Nucleus accumbens (tissue), 56 donors: ENCODE measurements at places on chromosomes 7 and 10.

- DNase-seq, result no peak
These were observed 18.9 kb downstream of the RBAK start for GRCh38 chr7:5064391-5065106.

DNA sequence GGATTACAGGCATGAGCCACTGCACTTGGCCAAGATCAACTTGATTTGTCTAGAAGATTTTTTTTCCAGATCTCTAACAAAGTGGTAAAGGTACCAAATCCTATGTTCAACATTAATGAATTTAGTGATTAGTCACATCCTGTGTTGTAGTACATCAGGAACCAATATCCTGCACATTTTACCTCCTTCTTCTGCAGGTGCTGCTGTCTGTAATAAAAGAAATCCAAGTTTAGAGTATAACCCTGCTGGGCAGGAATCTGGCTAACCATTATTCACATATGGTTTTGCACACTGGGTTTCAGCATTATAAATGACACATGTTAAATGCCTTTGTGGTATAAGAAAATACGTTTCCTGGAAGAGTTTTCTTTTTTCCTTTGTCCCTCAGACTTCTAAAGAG is 10.8 kb downstream of the PARD3 start:
- no peak for DNase-seq

GRCh38 chr10:75401569-75402485 is at the start of gene ZNF503:
ZNF503 (minus strand) TSS chr10:75401764; CDS start chr10:75401419, 345 bp downstream.
- DNase-seq, result peak; percentile 93

- DNase-seq, result no peak
These were observed 1.5 kb downstream of the FAM13C start for GRCh38 chr10:59360605-59361405.

DNA sequence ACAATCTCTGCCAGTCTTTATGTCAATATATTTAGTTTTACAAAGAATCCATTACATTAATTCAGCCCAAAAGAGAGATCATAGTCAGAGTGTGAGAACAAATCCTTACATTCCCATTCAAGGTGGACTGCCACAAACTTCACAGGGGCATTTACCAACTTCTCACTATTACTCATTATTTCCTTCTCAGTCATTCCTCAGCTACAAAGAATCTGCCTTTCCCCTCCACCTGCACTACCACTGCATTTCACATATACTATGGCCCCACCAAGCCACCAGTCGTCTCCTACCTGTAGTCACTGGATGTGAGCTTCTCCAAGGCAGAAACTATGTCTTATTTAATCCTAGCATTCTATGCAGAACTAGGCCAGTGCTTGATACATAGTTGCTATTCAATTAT is 94.3 kb downstream of the USP6NL start:
- no peak for DNase-seq

GRCh38 chr10:1233031-1233430 is 176.8 kb downstream of the WDR37 start:
- no peak for DNase-seq

GRCh38 chr10:8023851-8024250 is 30.6 kb upstream of the GATA3 start:
- DNase-seq, result no peak

DNA sequence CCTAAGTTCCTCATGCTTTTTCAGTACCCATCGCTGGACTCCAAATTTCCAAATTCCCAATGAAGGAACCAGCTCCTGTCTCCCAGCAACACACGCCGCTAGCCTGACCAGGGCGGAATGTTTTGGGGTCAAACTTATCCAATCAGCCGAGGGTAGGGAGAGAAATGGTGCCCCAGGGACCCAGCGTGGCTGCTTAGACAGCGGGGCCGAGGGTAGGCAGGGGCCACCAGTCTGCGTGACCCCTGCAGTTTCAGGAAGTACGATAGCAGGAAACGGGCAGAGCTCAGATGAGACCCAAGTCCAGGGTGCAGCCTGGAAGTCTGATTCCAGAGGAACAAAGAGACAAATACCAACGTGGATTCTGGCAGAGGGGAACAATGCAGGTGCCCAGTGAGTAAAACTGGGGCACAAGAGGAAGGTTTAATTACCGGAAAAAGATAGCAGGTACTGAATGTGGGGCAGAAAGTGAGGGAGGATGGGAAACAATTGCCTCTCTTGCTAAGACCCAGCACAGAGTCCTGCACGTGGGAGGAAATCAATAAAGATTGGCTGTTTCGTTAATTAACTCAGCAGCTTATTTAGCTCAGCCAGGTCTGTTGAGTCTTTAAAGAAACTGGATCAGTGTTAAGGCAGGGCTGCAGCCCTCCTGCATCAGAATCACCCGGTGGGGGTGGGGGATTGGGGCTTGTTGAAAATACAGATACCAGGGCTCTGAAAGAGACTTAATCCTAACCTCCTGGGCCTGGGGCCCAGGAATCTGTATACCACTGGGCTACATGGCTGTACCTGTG is 50.4 kb upstream of the NFE2L3 start:
- no peak for DNase-seq

DNA sequence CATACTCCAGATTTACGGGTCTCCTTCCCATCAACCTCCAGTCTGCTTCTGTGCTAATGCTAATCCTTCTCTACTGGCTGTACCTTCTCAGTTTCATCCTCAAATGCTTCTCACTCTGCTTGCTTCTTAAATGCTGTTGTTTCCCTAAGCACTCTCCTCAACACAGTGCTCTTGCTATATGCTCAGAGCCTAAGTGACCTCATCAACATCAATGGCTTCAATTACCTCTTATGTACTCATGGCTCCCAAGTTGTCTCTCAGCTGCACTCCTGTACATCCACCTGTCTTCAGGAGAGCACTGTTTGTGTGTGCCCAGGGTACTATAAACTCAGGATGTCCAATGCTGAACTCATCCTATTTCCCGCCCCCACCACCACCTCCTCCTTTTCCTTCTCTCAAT is 22.5 kb downstream of the ELAPOR2 start:
- no peak for DNase-seq

GRCh38 chr7:143891457-143891856 is 10.5 kb downstream of the TCAF1 start:
- no peak for DNase-seq

GRCh38 chr7:98137826-98138151 is 31.1 kb downstream of the LMTK2 start:
- no peak for DNase-seq

- DNase-seq, result no peak
These were observed 233.1 kb downstream of the CCDC3 start for GRCh38 chr10:12768156-12769100.

DNA sequence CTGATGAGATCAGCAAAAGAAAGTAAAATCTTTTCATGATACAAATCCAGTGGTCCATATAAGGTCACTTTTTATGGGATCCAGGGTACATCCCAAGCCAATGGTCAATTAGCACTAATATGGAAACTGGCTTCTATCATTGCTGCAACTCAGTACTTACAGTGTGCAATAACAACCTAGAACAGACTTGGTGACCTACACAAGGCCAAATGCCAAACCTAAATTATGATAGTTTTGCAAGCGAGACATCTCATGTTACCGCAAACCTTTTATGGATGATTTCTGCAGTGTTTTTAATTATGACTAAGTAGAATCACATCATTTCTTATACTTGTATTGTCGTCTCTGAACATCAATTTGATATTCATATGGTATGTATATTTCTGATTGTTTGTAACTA is 583.5 kb upstream of the SEMA3D start:
- DNase-seq, result no peak

DNA sequence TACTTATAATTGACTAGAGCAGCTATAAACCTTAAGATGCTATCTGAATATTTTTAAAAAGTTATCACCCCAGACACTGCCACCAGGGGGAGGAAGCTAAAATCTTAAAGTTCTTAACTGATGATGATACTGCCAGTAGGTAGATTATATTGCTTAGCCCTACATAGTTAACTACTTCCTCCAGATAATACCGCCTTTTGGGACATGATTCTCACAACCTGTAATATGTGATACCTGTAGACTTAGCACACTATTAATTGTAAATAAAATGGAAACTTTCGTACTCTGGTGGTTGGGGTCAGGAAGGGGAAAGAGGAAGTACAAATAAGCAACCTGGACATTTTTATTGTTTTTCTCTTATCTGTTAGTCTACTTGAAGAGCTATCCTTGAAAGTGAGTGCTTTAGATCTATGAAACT is 268.9 kb downstream of the ADK start:
- no peak for DNase-seq

DNA sequence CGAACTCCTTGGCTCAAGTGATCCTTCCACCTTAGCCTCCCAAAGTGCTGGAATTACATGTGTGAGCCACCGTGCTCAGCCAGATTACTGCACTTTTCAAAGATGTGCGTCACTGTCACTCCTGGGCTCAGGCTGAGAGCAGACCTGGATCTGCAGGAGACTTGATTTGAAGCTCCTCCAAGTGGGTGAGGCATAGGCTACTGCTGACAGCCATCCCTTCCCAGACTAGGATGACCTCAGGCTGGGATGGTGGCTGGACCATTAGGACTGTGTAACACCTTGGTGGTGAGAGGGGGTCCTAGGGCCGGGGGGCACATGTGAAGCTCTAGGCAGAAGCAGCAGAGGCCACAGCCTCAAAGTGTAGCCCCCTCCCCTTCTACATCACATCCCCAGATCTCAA is 8.2 kb upstream of the SRRM3 start:
- DNase-seq, result no peak

DNA sequence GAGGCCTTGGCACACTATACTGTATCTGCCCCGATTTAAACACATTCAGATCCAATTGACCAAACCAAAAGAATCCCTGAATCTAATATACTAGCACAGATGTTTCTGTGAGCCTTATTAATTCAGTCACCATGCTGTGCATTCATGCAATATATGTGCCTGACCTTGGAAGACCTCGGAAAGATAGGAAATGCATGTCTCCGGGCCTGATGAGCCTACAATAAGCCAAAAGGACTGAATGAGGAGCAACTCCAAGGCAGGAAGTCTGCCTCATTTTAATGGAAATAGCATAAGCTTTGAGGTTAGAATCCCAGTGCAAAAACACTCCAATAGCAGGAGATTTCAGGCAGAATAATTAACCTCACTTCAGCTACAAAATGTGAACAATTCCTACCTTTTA is 316.7 kb downstream of the LRRTM3 start:
- DNase-seq, result no peak

DNA sequence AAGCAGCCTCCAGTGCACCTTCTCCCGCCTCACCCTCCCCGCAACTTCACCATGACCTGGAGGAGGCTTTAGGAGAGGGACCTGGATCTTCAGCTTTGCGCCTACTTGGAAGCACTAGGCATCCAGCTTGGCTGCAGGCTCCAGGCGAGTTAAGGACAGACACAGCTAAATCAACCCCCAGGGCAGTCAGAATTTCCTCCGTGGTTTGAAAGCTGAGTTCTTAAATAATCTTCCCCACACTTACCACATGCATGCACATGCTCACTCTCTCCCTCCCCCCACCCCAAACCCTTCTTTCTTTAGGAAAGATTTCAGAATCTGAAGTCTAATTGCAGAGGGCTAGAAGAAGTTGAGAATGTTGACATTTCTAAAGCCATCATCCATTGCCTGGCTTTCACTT is 36.7 kb upstream of the LRRC4 start:
- DNase-seq, result no peak

GRCh38 chr10:86715156-86715795 is 41.1 kb upstream of the BMPR1A start:
- DNase-seq, result no peak

DNA sequence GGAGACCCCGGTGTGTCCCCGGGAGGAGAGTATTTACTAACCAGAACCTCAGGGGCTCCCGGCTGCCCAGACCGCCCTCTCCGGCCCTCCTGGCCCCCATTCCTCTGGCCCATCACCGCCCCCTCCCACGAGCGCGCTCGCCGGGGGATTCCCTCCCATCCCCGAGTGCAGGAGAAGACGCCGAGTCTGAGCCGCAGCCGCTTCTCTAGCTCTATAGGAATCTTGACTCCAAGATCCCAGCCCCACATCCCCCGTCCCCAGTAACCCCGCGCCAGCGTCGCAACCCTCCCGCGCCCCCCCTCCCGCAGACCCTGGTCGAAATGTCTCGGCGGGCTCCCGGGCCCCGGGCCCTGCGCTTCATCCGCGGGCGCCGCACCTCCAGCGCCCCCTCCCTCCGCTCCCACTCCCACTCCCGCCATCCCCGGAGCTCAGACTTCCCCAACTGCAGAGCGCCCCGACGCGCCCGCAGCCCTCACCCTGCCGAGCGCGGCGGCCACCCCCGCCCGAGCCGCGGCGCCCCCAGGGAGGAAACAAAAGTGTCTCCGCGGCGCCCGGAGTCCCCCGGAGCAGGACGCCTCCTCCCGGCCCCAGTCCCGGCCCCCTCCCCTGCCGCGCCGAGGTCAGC is 541 bp downstream of the ELMO1 start:
- DNase-seq, result no peak

DNA sequence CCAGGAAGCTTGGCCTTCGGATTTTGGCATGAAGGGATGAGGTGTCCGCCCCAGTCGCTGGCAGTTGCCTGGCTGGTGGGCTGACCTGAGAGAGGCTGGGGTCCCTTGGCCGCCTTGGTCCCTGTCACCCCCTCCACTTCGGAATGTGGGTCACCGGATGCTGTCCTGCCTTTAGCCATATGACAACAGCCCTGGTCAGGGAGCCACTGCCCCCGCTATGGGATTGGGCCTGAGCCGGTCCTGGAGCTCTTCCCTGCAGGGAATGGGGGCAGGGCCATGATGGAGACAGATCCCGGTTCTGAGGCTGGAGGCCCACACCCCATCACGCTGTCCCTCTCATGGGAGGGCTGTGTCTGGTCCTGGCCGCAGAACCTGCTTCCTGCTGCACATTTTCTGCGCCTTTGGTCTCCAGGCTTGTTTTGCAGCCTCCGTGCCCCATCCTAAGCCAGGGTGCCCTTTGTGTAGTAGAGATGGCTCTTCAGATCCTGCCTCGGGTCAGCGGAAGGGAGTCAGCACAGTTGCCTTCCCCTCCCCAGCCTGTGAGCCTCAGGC is 22.6 kb downstream of the PFKFB3 start:
- no peak for DNase-seq

DNA sequence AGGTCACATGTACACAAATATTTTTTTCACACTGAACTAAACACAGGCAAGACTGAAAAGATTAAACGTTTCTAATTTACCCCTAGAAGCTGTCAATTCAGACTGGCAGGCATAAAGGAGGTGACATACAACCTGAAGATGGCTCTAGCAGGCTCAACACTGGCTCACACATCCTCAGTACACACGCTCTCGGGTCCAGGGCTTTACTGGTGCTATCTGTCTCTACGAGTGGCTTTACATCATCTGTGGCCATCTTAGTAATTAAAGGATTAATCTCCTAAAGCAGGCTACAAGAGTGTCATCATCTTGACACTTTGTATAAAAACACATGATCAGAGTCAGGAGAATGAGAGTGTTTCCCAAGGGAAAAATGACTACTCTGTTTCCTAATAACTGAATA is 57.3 kb downstream of the COPG2 start:
- DNase-seq, result no peak

GRCh38 chr10:125103924-125104323 is 56.4 kb downstream of the CTBP2 start:
- no peak for DNase-seq

DNA sequence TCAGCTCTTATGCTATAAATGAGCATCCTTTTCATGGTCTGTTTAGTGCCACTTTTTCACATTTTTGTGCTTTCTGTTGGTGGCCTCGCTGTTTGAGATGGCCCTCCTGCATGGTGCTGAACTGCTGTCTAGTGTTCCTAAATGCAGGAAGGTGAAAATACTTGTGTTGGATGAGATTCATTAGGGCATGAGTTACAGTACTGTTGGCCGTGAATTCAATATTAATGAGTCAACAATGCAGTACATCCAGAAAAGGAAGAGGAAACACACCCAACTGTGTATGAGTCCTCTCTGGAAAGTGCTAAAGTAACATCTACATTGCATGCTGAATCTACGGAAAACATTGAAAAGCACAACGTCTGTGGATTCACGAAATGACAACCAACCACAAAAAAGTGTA is 124.0 kb downstream of the HERPUD2 start:
- no peak for DNase-seq
